ENCODE measurements at places on chromosomes 3 and 15.

DNA sequence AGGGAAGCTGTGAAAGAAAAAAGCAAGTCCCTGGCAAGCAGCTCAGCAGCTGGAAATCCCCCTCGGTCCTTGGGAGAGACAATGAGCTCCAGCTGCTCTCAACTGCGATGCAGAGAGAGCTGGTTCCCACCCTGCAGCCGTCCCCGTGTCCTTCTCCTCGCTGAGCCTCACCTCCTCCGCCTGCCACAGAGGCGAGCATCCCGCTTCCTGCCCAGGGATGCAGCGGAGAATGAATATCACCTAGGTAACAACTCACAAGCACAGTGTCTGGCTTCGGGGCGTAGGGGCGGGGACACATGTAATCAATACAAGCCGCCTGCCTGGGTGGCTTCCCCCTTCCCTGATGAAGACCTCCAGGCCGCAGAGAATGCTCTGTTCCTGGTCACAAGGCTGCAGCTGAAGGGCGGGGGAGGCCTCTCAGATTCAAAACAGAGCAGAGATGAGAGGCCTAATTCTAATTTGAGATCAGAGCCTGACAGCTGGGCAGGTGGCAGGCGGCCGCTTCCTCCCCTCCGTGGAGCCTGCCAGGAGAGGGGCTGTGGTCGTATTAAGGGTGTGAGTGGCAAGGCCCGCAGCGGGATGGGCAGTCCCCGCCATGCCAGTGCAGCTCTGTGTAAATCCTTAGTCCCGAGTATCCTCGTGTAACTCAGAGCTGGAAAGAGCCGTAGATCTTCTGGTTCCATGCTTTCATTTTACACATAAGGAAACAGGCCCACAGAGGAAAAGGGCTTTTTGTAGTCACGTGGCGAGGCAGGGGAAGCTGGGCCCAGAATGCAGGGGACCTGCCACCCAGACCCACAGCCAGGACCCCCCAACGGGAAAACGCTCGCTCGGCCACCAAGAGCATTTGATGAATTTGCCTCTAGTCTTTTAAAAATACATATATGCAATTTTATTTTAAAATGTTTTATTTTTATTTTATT, 24.3 kb downstream of the ZDHHC19 start:
- no peak for DNase-seq

- DNase-seq, result no peak
These were observed 52.4 kb downstream of the CDC25A start for GRCh38 chr3:48135552-48136495.

DNA sequence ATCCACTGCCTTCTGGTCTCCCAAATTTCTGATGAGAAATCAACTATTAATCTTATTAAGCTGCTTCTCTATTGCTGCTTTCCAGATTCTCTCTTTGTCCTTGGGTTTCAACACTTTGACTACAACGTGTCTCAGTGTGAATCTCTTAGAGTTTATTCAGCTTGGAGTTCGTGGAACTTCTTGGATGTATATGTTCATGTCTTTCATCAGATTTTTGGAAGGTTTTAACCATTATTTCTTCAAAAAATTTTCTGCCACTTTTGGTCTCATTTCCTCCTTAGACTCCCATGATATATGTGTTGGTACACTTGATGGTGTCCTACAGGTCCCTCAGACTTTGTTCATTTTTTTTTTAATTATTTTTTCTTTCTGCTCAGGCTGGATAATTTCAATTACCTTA, 36.0 kb downstream of the TICRR start:
- no peak for DNase-seq

DNA sequence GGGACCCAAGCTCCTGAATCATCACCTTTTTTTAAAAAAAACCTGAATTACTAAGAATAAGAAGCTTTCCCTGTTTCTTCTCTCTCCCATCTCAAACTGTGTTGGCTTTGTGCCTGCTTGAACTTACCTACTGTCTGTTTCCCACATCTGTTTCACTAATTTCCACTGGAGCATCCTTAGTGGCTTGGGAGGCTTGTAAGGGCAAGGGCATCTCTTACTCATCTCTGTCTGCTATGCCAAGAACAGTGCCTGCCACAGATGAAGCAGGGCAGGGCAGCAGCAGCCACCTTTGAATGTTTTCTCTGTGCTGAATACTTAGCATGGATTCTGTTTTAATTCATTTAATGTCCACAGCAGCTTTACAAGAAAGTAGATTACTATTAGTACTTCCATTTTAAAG, 42.3 kb downstream of the SNRK start:
- no peak for DNase-seq

GRCh38 chr3:36496684-36497633, 116.7 kb downstream of the STAC start:
- no peak for DNase-seq

- DNase-seq, result no peak
These were observed 108.3 kb upstream of the GADL1 start for GRCh38 chr3:31002730-31003129.

Measured in activated CD4-positive, alpha-beta T cell treated with anti-CD3 and anti-CD28 coated beads, Interleukin-2, amount 50 U/mL, for 1 hour (primary cell).